ENCODE measurements at places on chromosomes 1 and 21.

GRCh38 chr1:28078262-28078661 is 10.1 kb downstream of the EYA3 start:
- no peak for DNase-seq

DNA sequence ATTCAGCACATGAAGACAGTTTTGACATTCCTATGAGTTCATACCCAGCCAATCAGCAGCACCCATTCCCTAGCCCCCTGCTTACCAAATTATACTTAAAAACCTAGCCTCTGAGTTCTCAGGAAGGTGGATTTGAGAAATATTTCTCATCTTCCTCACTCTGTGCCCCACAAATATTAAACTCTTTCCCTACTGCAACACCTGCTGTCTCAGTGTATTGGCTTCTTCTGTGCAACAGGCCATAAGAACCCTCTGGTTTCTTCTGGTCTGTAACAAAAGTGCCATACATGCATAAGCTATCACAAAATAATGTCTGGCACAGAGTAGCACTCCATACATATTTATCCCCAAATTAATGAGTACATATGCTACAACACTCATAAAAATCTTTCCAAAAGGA is 387.4 kb upstream of the CAMK1G start:
- no peak for DNase-seq

DNA sequence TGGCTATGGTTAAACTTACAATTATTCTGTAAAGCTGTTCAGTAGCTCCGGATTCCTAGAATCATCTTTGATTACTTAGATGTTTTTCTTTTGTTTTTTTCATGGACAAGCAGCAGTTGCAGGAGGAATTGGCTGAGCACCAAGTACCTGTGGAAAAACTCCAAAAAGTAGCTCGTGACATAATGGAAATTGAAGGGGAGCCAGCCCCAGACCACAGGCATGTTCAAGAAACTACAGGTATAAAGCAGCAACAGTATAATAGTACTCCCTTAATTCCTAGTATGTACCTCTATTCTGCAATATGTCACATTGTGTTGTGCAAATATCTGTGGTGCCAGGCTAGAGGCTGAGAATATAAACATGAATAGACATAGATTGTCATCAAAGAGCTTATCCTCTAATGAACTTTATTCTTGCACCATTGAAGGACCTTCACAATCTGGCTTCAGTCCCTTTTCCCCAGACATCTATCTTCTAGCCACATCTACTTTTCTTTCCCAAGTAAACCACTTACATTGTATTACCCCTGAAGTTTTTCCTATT is 132.3 kb upstream of the BMP8A start:
- no peak for DNase-seq

DNA sequence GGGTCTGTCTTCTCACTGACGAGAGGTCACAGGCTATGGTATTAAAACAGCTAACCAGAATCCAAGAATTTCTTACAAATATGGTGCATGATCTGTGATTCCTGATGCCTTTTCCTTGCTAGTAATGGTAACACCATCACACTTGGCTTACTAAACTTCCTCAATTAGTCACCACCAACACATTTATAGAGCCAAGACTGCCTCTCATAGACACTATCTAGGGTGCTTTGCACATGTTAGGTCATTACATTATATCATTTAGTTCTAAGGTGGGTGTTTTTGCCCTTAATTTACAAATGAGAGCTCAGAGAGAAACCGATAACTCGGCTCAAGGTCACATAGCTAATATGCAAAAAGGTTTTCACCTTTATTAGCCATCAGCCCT is 8.7 kb downstream of the KIF21B start:
- no peak for DNase-seq

DNA sequence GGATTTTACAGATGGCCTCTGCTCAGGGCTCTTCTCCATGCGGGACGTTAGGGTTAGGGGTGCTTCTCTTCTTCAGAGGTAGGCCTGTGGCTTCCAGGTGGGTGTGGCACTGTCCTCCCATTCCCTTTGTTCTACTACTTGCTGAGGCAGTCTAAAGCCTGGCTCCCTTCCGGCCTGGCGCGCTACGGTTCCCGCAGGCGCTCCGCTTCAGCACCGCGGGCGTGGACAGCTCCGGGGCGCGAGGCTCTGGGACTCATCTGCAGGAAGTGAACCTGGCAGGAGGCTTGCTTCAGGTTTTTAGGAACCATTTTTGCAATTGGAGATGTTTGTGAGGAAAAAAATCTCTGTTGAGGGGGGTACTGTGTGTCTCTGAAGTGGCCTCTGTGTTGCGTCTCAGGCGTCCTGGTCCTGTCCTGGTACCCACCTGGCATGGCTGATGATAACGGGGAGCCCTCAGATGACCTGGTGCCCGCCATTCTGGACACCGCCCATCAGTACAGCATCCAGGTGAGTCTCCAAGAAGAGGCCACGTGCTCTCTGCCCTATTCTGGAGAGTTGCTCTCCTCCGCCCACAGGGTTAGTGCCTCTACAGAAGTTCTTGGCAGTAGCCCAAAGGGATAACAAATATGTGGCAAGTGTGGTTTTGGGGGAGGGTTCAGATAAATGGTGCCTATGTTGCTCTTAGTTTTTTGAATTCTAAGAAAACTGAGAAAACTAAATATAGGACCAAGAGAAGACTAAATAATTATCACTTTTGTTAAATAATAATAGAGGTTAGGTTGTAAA is 1.9 kb downstream of the MANEAL start:
- peak; percentile 45 for DNase-seq

- DNase-seq = no peak
Observed at GRCh38 chr1:152646656-152647055, 16.5 kb upstream of the LCE2D start.

All from activated naive CD4-positive, alpha-beta T cell treated with anti-CD3 and anti-CD28 coated beads, Interleukin-2, amount 50 U/mL, for 16 hours (primary cell).